Activated CD4-positive, alpha-beta T cell treated with anti-CD3 and anti-CD28 coated beads, Interleukin-2, amount 50 U/mL, for 1 hour (primary cell): ENCODE measurements at places on chromosomes 13 and 19.

- peak; percentile 87 for DNase-seq
These were observed at the start of gene ZNF20 for GRCh38 chr19:12139885-12140544. Gene ZNF20, minus strand, starts transcription at chr19:12140350. Its CDS starts 168 bp downstream, at chr19:12140182.

GRCh38 chr19:54380897-54381296 lies 16.2 kb upstream of the LAIR1 start:
- no peak for DNase-seq

GRCh38 chr13:95870421-95870820 lies 182.8 kb downstream of the UGGT2 start:
- no peak for DNase-seq

- no peak for DNase-seq
These were observed 152.7 kb downstream of the CACNA1A start for GRCh38 chr19:13353625-13354024.
